NCI-H2171 (cell line): ENCODE measurements at places on chromosomes 2 and 18.

GRCh38 chr18:45619062-45619825 is 4.0 kb downstream of the SLC14A2 start:
- no peak for DNase-seq

GRCh38 chr2:160582490-160583145 is 89.0 kb upstream of the RBMS1 start:
- DNase-seq: no peak

- no peak for DNase-seq
These were observed 15.7 kb upstream of the AMMECR1L start for GRCh38 chr2:127901339-127902056.

GRCh38 chr2:135862718-135863117 is 13.5 kb downstream of the MCM6 start:
- DNase-seq: no peak

DNA sequence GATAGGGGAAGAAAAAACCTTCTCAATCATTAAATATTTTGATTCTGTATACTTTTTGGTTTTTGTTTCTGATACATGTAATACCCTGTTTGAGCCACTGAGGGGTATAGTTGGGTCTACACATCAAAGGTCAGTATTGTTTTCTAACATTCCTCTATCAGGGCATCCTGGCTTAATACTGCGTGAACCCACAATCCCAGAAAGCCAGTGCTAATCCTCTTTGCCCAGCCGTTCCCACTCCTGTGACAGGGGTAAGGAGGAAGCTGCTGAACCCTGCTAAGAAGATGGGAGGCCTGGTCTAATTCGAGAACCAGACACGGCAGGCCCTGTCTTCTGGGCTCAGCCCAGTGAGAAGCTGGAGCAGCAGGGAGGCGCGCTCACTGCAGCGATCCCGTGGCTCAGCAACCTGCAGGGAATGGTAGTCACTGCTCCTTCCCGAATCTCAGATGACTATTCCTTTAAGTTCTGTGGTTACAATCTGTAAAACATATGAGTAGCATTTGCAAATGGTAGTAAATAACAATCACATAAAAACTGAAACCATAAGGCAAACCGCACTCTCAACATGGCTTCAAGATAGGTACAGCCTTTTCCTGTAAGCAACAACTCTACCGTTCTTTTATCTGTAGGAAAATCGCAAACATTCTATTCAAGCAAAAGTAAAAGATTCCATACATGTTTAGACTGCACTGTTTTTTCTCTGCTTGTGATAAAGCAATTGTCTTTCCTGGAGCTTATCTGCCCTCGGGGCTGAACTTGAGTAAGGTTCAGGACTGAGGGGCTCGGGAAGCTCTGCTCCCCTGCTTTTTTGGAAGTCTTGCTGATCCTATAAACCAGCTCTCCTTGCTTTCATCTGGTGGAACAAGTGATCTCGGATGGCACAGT is 87.0 kb downstream of the EPB41L3 start:
- no peak for DNase-seq

DNA sequence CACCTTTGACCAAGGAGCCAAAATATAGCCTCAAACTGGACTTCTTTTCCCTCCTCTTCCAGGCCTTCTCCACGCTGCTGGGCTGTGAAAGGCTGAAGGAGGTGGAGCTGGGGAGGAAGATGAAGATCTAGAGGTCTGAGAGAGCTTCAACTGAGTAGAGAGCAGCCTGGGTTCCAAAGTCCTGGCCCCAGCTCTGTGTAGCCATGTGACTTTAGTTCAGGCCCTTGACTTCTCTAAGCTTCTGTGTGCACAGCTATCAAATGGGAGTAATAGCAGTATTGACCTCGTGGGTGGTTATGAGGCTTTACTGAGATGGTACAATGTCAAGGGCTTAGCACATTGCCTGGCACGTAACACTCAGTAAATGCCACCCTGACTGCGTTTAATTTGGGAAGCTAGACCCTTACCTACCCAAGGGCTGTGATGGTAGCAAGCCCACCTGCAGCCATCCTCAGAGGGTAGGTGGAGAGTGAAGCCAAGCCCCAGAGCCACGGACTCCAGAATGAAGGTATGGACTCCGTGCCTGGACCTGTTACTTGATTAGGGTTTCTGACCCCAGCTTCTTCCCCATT is 38.4 kb downstream of the SERTAD2 start:
- no peak for DNase-seq

GRCh38 chr2:128623776-128624761 is 305.4 kb upstream of the HS6ST1 start:
- peak; percentile 83 for DNase-seq

GRCh38 chr2:3480352-3481010 is 38.9 kb downstream of the ADI1 start:
- DNase-seq: peak; percentile 27

GRCh38 chr2:183009249-183009899 is 28.9 kb downstream of the NCKAP1 start:
- DNase-seq: no peak

DNA sequence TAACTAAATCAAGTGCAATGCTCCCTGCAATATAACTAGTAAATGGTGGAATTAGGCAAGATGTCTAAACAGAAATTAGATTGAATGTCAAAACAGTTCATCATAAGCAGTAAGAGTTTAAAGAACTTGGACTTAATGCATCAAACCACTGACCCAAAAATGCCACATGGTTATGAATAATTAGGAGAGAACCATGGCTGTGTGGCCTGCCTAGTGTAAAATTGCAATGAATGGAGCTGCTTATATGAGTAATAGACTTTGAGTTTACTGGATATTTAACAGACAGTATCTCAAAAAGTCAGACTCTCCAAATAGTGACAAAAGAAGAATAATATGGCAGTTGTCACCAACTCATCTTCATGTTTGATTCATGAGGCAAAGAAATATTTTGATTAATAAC is 101.6 kb upstream of the COL5A2 start:
- DNase-seq: no peak

DNA sequence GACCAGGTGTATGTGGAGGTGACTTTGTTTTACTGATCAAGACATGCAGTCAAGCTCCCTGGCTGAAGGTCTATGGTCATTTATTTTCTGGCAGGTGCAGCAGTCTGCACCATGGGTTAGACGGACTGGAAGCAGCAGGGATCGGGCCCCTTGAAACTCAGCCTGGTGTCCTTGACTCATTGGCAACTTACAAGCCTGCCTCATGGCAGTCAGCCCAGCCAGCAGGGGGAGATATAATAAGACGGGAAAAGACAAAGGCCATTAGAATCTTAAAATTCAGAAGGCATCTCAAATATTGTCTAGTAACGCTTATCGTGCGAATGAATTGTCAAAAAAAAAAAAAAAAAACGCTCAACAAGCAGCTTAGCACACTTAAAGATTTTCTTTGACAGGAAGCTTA is 308.2 kb downstream of the EN1 start:
- no peak for DNase-seq

DNA sequence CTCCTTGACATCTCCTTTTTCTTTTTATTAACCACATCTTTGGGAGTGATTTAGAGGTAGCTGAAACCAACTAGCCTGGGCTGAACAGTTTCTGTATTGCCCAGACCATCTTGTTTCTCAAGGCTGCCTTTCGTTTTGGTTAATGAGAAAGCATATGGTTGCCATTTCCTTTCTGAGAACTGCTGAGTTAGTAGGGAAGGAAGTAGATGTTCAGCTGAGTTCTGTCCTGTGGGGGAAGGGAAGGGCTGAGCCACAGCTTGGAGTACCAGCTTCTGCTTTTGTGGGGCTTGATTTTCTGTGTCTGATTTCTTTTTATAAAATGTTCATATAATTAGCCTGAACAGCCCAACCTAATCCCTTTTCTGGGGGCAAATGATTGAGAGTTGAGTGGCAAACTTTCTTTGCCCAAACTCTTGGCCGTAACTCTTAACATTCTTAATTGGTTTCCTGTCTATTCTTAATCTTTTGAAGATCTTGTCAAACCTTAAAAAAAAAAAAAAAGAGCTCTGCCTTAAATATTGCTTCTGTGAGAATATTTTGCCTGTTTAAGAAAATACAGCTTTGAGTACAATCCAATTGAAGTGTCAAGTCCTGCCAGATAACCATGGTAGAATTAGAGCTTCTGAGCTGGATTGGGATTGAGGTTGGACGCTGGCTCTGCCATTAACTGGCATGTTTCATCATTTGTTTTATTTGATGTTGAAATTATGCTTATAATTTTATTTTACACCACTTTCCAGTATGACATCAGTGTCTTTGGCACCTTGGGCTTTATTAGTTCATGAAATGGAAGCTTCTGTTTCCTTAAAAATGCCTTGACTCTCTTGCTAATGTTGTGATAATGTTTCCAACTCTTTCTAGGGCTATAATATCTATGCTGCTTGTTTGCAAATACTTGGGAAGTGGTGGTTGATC is 1.9 kb upstream of the NABP1 start:
- DNase-seq: no peak

DNA sequence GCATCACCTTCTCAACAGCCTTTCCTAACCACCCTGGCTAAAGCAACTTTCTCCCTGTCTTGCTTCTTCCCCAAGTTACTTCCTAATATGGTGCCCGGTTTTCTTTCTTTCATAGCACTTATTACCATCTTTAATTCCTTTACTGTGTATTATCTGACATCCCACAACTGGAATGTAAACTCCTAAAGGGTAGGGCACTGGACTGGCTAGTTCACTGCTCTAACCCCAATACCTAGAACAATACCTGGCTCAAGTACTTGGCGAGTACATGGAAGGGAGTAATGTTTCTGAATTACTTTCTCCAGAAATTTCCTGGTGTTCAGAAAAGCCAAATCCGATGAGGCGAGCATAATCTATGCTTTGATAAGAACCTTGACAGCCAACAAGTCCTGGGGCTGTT is 22.7 kb upstream of the RNF103 start:
- no peak for DNase-seq

- no peak for DNase-seq
These were observed 1.8 kb downstream of the TSPYL6 start for GRCh38 chr2:54254180-54254579.

- DNase-seq: no peak
These were observed 29.5 kb downstream of the ANXA4 start for GRCh38 chr2:69771461-69771860.

- DNase-seq: no peak
These were observed 45.2 kb upstream of the GLS start for GRCh38 chr2:190835303-190835930.

GRCh38 chr2:75853436-75853835 is 142.7 kb upstream of the GCFC2 start:
- no peak for DNase-seq
